ENCODE measurements at places on chromosomes 12 and 14.

GRCh38 chr14:23277189-23277588 lies 8.7 kb downstream of the HOMEZ start:
- no peak for DNase-seq

DNA sequence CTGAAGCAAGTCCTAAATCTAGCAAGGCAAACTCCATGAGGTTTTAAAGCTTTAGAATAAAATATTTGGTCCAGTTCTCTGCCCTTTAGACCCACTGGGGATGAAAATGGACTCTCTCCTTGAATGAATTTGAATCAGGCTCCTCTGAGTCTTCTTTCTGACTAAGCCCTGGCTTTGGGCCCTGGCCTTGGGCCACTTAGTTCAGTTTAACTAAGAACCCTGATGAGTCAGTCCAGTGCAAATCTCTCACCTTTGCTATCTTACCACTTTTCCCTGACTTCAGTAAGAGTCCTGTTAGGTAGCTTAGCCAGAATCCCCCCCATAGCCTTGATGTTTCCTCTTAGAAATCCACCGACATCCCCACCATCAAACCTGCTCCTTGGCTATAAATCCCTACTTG lies 427.5 kb downstream of the SNAPC1 start:
- no peak for DNase-seq

GRCh38 chr14:68079941-68080697 lies 260.5 kb downstream of the RAD51B start:
- DNase-seq, result no peak

- peak; percentile 55 for DNase-seq
Measured at GRCh38 chr14:79011091-79011919, 841.1 kb downstream of the NRXN3 start.

DNA sequence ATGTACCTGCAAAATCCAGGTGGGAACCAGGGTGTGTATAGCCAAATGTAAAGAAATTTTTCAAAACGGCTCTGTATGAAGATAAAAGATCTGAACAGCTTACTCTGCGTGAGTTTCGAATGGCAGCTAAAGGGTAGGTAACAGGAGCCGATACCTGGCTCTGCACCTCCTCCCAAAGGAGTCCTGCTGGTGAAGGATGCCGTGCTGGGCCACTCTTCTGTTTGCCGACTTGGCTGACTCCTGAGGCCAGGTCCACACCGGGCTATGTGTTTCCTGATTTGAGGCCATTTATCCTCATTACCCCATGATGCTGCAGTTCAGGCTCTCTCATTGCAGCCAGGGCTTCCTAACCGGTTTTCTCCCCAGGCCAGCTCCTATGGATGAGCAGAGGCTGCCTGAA lies 244.6 kb downstream of the SLC41A2 start:
- DNase-seq, result no peak

DNA sequence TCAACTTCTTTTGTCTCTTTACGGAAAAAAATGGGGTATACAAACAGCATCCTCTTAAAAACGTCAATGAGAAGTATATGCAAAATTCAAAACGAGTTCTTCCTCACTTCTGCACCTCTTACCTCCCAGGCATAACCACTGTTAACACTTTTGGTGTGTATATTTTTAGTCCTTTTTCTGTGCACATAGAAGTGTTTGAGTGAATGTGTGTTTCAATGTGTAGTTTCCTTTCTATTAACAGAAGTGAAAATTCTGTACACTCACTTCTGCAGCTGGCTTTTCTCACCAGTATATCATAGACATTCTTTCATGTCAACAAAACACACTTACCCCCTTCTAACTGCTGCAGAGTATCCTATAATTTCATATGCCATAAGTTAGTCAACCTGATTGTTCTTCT lies 5.4 kb downstream of the UBR7 start:
- no peak for DNase-seq

DNA sequence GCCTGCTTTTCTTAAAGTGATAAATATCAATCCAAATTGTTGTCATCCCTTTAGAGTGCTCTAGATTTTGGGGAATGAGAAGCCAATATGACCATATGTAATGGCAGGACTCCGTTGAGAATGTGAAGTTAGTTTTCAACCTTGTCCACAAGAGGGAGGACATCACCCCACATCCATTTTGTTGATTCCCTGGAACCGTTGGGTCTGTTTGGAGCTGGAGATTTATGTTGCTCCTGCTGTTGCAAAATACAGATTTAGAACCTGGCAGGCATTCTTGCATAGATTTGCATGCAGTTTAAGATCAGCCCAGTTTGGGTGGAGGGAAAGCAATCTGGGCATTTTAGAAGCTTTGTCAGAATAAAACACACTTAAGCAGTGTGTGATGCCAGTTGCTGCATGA lies 620.1 kb downstream of the NRXN3 start:
- peak; percentile 11 for DNase-seq

- DNase-seq, result no peak
Measured at GRCh38 chr12:5736527-5736926, 208.5 kb downstream of the ANO2 start.

DNA sequence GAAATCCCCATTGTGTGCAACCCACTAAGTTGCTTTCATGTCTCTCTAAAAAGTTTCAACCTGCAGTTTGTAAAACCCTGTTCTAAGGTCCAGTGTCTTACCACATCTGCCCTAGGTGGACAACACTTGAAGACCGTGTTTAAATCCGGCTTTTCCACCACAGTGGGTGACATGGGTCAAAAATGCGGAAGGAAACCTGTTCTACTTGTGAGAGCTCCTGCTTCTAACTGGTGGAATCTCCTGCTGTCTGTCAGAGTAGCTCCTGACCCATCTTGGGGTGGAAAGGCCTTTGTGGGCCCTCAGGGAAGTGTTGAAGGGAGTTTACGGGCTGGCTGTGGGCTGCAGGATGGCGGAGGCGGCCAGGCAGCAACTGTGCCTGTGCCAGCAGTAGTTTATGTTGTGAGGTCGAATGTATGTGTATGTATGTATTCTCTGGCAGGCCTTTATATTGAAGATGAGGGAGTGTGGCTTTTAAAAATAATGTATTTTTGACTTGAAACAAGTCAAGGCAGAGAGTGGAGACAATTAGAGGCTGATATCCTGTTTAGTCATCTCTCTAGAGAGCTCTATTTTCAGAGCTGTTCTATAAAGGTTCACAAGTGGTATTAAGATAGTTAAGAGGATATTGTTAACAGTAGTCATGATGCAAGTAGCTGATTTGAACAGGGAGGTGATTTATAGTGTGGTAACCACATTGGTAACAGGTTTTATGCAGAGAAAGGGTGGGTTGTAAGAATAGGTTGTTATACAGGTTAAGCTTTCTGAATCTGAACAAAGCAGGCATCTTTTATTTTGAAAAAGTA lies 67.0 kb downstream of the PRKCH start:
- no peak for DNase-seq

- no peak for DNase-seq
Measured at GRCh38 chr12:90628213-90628612, 326.8 kb downstream of the CCER1 start.

- DNase-seq, result no peak
Measured at GRCh38 chr14:91036741-91037469, 23.5 kb downstream of the RPS6KA5 start.

DNA sequence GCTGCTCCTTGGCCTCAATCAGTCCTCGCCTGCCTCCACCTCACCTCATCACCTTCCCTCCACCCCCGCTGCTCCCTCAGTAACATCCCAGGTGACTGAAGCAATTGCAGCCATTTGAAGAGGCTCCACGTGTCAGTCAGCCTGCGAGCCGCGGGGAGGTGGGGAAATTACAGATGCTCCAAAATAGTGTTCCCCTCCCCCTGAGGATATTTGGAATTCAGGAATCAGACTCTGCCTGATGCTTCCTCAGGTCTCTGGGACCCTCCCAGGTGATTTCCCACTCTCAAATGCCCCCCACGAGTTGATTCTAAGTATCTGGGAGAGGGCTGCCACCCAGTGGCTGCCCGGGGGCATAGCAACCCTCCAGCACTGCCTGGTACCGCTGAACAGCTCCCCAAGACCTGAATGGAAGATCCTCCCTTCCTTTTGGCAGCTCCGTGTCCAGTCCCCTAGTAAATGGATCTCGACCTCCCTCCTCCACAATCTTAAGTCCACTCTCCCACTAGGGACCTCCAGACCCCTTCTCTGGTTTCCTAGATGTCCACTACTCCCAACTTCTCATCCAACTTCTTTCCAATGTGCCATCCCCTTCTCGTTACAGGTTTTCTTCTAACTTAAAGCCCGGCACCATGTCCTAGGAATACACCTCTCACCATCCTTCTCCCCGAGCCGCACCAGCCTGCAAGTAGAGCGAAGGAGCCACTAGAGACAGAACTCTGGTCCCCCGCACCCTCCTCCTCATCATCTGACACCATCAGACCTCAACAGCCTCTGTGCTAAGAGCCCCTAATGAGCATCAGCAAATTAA lies 1.4 kb upstream of the ASIC1 start:
- DNase-seq, result peak; percentile 72

GRCh38 chr12:73065913-73066312 lies 793.7 kb downstream of the TRHDE start:
- DNase-seq, result no peak

DNA sequence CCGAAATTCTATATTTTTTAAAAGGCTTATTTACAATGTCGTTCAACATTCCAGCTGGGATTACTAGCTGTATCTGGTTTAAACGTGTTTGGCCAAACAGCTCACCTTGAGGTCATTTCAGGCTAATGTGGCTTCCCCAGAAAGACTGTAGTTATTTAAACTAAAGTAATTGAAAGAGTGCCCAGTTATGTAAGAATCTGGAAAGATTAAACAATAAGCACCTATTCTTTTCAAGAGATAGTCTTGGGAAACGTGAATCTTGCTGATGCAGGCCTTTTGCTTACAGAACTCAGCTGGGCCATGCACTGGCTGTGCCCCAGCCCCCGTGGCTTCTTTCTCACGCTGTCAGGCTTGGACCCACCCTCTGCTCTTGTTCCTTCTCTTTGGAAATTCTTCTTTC lies 24.4 kb downstream of the GLRX5 start:
- DNase-seq, result no peak

DNA sequence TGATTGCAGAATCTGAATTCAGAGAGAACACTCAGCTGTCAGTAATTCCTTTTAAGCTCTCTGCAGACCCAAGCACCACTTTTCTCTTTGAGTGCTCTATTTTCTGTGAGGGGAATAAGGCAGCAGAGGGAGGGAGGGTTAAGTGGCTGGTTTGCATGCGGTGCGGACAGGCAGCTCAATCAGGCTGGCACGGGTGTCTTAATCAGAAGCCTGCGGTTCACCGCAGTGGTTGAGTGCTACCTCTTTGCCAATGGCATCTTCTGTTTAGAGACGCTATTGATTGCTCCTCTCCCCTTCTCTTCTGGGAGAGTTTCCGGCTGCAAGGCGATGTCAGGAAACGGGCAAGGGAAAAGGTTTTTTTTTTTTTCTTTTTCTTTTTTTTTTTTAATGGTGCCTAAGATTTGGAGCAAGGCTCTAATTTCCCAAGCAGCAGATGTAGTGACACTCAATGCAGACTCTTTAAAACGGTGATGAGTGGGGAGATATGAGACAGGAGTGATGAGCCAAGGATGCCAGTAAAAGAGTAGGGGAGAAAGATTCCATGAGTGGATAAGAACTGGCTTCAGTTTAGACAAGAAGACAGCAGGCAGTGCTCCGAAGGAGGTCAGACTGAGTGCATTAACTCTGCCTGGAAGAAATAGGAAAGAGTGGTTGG lies 533.7 kb upstream of the SEL1L start:
- no peak for DNase-seq

- DNase-seq, result no peak
Measured at GRCh38 chr12:88578276-88579160, 1.8 kb downstream of the KITLG start.

- no peak for DNase-seq
Measured at GRCh38 chr12:107385509-107385908, 292.2 kb upstream of the CRY1 start.

DNA sequence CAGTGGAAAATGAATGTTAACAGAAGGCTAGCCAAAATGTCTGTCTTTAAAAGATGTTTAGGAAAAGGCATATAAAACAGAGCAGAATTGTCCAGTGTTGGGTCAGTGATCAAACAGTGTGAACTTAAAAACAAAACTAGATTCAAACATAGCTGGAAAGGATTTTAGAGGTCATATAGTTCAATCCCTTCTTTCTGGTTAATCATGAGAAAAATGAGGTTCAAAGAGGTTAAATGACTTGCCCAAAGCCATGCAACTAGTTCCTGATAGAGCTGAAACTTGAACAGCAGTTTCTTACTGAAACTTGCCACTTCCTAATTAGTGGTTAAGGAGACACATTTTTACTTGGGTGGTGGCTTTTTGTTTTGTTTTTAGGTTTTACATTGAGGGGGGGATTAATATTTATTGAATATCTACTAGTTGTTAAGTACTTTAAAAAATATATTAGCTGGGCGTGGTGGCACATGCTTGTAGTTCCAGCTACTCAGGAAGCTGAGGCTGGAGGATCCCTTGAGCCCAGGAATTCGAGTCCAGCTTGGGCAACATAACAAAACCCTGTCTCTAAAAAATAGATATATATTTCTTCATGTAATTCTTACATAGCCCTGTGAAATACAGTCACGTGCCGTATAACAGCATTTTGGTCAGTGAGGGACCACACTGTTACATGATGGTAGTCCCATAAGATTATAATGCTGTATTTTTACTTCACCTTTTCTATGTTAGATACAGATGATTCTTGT lies 20.4 kb downstream of the ACVR1B start:
- DNase-seq, result no peak

DNA sequence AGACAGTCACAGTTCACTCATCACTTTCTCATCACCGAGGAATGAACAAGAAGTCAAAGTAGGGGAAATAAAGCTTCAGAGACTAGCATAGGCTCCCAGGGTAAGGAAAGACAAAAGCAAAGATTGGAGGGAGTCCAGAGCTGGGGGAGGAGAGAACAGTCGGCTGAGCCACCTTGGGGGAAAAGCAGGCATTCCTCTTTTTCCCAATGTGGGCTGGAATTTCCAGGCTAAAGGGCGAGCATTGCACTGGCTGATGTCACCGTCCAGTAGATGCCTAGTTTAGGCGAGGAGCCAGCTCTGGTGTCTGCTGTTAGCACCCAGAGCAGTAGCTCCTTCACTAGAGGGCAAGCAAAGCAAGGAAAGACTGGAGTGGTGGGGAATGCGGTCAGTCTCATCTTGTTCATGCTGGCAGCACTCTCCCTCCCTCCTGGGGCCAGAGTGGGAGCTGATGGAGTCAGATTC lies 8.5 kb upstream of the KRT75 start:
- no peak for DNase-seq

GRCh38 chr14:101151927-101152305 lies 248.4 kb upstream of the RTL1 start:
- no peak for DNase-seq

- no peak for DNase-seq
Measured at GRCh38 chr12:3420693-3421092, 70.3 kb upstream of the PRMT8 start.

- DNase-seq, result no peak
Measured at GRCh38 chr12:45256721-45257120, 40.8 kb downstream of the ANO6 start.

DNA sequence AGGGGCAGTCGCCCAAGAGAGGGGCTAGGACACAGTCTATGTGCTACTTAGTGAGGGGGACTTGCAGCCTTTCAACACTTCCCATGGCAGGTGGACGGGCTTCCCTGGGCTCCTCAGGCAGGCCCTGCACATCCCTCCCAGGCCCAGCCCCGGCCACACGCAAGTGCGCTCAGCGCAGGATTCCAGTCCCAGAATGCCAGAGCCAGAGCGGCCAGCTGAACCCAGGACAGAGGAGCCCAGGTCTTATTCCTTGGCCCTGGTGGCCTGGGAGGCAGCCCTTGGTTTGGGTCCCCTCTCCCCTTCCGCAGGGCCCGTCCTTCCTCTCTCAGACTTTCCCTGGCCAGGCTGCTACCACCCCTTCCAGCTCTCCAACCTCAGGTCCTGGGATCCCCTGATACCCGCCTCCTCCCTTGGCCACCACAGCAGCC lies 12.0 kb downstream of the DLK1 start:
- no peak for DNase-seq

GRCh38 chr12:75556311-75556899 lies 45.0 kb upstream of the KRR1 start:
- DNase-seq, result no peak
